GM12878 (cell line): ENCODE measurements at places on chromosomes 6 and 20.

DNA sequence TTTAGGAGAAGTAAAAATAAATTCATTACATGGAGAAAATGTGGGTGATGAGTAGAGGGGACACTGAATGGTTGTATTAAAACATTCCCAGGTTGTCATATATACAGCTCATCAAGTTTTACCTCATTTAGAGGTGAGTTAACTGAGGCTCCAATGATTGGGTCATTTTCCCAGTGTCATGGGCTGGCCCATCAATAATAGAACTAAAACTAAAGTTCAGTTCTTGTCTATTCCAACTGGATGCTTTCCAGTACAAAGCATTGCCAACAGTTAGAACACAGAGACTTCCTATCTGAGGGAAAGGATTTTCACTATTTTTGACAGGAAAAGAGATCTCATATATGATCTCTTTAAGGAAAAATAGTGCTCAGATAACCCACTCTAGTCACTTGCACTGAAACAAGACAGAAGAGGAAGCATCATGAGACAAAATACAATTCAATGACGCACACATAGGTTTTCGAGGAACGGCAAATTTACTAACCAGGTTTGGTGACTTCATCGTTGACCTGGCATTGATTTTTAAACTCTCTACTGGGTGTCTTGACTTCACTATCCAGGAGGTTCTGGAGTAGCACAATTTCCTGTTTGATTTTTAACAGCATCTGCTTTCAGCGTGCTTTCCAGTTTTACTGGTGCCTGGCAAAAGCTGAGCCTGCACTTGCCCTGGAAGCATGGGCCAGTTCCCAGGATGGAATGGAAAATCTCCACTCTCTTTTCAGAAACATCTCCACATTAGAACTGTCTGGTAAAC lies 195.5 kb upstream of the FBXL4 start:
- no peaks in the 10 kb centered on the region for H3K4me1 ChIP-seq
- no peak overlapping the region for H3K27ac ChIP-seq
- H3K27me3 ChIP-seq = no peaks in the 10 kb centered on the region
- no peak for DNase-seq

GRCh38 chr6:148146717-148147462 lies 195.7 kb upstream of the SASH1 start:
- no peak overlapping the region for H3K27ac ChIP-seq
- no peaks in the 10 kb centered on the region for H3K27me3 ChIP-seq
- DNase-seq = no peak
- H3K36me3 ChIP-seq = no peaks in the 10 kb centered on the region

DNA sequence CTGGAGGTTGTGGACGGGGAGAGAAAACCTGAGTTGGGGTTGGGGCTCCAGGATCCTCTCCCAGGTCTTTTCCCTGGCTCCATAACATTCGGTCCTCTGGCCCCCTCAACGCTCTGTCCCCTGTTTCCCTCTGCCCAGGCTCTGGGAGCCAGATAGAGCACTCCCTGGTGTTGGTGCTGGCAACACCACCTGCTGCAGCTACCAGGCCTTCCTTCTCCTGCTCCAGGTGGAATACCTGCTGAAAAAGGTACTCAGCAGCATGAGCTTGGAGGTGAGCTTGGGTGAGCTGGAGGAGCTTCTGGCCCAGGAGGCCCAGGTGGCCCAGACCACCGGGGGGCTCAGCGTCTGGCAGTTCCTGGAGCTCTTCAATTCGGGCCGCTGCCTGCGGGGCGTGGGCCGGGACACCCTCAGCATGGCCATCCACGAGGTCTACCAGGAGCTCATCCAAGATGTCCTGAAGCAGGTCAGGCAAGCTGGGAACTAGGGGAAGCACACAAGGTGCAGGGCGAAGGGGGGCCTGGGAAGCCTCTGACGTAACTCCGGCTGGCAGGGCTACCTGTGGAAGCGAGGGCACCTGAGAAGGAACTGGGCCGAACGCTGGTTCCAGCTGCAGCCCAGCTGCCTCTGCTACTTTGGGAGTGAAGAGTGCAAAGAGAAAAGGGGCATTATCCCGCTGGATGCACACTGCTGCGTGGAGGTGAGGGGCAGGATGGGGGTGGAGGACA lies 14.6 kb downstream of the DEF6 start:
- peaks cover 19% of the 10 kb centered on the region for H3K4me1 ChIP-seq
- H3K27ac ChIP-seq = peak overlapping the region; percentile 65
- no peak overlapping the region for H3K4me3 ChIP-seq
- H3K27me3 ChIP-seq = no peaks in the 10 kb centered on the region

GRCh38 chr20:9360431-9360830 lies 154.0 kb upstream of the LAMP5 start:
- H3K4me3 ChIP-seq = no peak overlapping the region
- H3K27me3 ChIP-seq = no peaks in the 10 kb centered on the region
- no peaks in the 10 kb centered on the region for H3K36me3 ChIP-seq
- no peak for DNase-seq

- H3K4me3 ChIP-seq = no peak overlapping the region
- no peak for DNase-seq
- no peaks in the 10 kb centered on the region for H3K27me3 ChIP-seq
- no peak overlapping the region for H3K27ac ChIP-seq
Observed at GRCh38 chr20:6698723-6699122, 68.8 kb upstream of the BMP2 start.

- DNase-seq = no peak
- no peaks in the 10 kb centered on the region for H3K4me1 ChIP-seq
- H3K27me3 ChIP-seq = no peaks in the 10 kb centered on the region
- H3K27ac ChIP-seq = no peak overlapping the region
- no peak overlapping the region for H3K4me3 ChIP-seq
Observed at GRCh38 chr20:6925744-6926278, 158.3 kb downstream of the BMP2 start.

DNA sequence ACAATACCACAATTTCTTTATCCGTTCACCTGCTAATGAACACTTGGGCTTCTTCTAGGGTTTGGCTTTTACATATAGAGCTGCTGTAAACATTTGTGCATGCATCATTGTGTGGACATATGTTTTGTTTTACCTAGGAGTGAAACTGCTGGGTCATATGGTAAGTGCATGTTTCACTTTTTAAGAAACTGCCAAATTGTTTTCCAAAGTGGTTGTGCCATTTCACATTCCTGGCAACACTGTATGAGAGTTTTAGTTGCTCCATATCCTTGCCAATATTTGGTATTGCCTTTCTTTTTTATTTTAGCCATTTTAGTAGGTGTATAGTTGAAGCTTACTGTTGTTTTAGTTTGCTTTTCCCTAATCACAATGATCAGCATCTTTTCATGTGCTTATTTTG lies 14.1 kb upstream of the RPN2 start:
- DNase-seq = no peak
- H3K36me3 ChIP-seq = no peaks in the 10 kb centered on the region
- H3K4me3 ChIP-seq = no peak overlapping the region
- H3K27ac ChIP-seq = no peak overlapping the region
- no peaks in the 10 kb centered on the region for H3K4me1 ChIP-seq

GRCh38 chr6:124478906-124479305 lies 483.3 kb upstream of the RNF217 start:
- H3K4me3 ChIP-seq = no peak overlapping the region

GRCh38 chr6:137475103-137475502 lies 19.1 kb downstream of the OLIG3 start:
- no peak overlapping the region for H3K27ac ChIP-seq
- H3K36me3 ChIP-seq = no peaks in the 10 kb centered on the region
- no peak overlapping the region for H3K4me3 ChIP-seq
- DNase-seq = no peak

GRCh38 chr20:46770330-46771194 lies 61.1 kb downstream of the SLC2A10 start:
- H3K4me3 ChIP-seq = no peak overlapping the region
- no peaks in the 10 kb centered on the region; the same call in 1 of the 2 replicates for H3K27me3 ChIP-seq
- H3K27ac ChIP-seq = no peak overlapping the region
- H3K4me1 ChIP-seq = no peaks in the 10 kb centered on the region

DNA sequence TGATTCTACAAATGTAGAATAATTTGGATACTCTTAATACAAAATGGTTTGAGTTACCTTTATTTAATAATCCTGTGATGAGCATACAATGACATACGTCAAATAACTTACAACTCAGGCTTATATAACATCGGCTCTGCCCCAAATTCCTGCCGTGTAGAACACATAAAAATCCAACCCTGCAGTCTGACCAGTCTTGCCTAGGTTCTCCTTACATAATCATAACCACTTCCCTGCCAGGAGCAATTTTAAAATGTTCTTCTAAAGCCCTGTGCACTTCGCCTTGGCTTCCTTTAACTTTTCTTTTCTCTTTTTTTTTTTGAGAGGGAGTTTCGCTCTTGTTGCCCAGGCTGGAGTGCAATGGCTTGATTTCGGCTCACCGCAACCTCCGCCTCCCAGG lies 16.2 kb upstream of the IER3 start:
- no peak overlapping the region for H3K4me3 ChIP-seq
- peaks cover 22% of the 10 kb centered on the region; the same call in 1 of the 2 replicates for H3K4me1 ChIP-seq
- H3K27ac ChIP-seq = no peak overlapping the region
- no peak for DNase-seq

DNA sequence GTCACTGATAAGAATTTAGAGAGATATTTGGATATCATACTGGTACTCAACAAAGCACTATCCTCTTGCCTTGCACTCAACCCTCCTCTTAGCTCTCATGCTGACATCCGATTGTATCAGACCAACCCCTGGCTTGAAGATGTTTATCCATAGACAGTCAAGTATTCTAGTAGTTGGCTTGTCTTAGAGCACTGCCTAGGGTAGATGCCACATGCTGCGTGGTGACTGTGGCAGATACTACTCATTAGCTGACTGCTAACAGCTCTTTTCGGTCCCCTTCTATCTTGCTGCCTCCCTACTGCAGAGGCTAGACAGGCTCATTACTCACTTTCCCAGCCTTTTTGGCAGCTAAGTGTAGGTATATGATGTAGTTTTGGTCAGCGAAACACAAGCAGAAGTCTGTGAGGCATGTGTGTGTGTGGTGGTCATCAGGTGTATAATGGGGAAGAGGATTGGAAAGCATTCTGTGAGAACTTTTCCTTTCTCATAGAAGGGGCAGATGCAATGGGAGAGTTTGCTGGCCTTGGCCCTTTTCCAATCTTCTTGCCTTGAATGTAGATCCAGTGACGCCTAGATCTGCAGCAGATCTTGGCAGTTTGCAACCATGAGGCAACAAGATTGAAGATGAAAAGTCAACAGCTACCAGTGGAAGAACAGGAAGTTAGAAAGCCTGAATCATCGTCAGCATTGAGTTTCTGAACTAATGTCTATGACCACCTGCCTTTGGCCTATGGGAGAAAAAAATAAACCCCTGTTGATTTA lies 4.4 kb upstream of the IFNGR1 start:
- H3K27me3 ChIP-seq = no peaks in the 10 kb centered on the region
- DNase-seq = no peak
- peaks cover 54% of the 10 kb centered on the region for H3K4me1 ChIP-seq
- H3K27ac ChIP-seq = peak overlapping the region; percentile 84

- no peak for DNase-seq
- no peaks in the 10 kb centered on the region for H3K36me3 ChIP-seq
- no peak overlapping the region for H3K27ac ChIP-seq
- peaks cover 5% of the 10 kb centered on the region for H3K4me1 ChIP-seq
Observed at GRCh38 chr20:63037669-63038268, 31.0 kb upstream of the BHLHE23 start.

DNA sequence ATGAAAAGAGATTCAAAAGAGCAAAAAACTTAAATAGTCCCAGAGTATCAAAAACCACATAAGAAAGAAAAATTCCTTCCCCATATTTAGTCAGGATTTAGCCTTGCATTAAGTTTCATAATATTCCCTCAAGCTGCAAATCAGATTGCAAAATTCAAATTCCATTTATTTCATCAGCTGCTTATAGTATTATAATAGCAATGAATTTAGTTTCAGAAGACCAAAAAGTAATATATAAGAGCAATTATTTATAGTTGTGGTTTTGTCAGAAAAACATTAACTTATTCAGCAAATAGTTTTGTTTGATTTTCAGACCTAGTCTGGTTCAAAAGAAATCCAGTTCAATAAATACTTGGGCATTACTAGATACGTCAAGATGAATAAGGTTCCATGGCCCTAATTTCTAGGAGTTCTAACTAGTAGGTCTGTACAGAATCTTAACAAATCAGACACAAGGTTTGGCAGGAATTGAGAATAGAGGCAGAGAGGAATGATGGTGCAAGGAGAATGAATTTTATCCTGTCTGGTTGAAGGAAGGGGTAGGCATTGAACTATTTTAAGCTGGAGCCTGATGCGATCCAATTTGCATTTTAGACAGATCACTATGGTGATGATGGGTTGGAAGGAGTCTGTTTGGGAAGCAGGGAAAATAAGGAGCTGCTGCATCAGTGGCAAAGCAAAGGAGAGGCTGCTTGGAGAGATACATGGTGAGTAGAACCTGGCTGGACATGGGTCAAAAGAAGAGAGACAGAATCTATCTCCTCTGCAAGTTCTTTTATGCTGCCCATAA lies 163.9 kb upstream of the STXBP5 start:
- H3K27ac ChIP-seq = no peak overlapping the region
- H3K4me3 ChIP-seq = no peak overlapping the region
- H3K4me1 ChIP-seq = no peaks in the 10 kb centered on the region
- DNase-seq = no peak
- H3K36me3 ChIP-seq = no peaks in the 10 kb centered on the region
- H3K27me3 ChIP-seq = no peaks in the 10 kb centered on the region

DNA sequence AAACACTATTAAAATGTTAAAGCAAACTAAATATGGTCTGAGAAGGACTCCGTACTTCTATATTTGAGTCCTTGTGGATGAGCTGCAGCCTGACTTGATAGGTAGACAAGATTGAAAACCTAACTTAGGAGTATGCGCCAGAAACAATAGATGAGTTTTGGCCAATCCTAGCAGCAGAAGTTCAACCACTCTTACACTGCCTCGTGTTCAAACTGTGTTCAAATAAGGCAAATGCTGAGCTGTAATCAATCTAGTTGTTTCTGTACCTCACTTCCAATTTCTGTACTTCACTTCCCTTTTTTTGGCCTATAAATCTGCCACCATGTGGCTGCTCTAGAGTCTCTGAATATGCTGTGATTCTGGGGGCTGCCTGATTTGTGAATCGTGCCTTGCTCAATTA lies 13.2 kb upstream of the SERINC1 start:
- DNase-seq = no peak
- H3K27me3 ChIP-seq = no peaks in the 10 kb centered on the region
- H3K27ac ChIP-seq = no peak overlapping the region
- no peaks in the 10 kb centered on the region for H3K36me3 ChIP-seq
- no peaks in the 10 kb centered on the region for H3K4me1 ChIP-seq

GRCh38 chr20:38337561-38338140 lies 8.6 kb upstream of the LBP start:
- H3K27ac ChIP-seq = no peak overlapping the region
- H3K4me1 ChIP-seq = no peaks in the 10 kb centered on the region
- H3K36me3 ChIP-seq = no peaks in the 10 kb centered on the region
- H3K27me3 ChIP-seq = no peaks in the 10 kb centered on the region
- H3K4me3 ChIP-seq = no peak overlapping the region

DNA sequence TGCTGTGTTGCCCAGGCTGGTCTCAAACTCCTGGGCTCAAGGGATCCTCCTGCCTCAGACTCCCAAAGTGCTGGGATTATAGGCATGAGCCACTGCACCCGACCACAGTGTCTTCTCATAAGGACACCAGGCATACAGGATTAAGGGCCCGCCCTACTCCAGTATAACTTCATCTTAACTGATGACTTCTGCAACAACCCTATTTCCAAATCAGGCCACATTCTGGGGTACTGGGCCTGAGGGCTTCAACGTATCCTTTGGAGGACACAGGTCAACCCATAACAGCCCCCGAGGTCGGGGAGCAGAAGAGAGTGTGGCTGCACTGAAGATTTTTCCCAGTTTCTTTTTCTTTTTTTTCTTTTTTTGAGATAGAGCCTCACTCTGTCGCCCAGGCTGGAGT lies 39.7 kb downstream of the SUN5 start:
- no peaks in the 10 kb centered on the region for H3K27me3 ChIP-seq
- peaks cover 10% of the 10 kb centered on the region for H3K4me1 ChIP-seq
- H3K36me3 ChIP-seq = no peaks in the 10 kb centered on the region
- DNase-seq = no peak
- H3K27ac ChIP-seq = no peak overlapping the region
